Central memory CD4-positive, alpha-beta T cell (primary cell): ENCODE measurements at places on chromosomes 3 and 15.

DNA sequence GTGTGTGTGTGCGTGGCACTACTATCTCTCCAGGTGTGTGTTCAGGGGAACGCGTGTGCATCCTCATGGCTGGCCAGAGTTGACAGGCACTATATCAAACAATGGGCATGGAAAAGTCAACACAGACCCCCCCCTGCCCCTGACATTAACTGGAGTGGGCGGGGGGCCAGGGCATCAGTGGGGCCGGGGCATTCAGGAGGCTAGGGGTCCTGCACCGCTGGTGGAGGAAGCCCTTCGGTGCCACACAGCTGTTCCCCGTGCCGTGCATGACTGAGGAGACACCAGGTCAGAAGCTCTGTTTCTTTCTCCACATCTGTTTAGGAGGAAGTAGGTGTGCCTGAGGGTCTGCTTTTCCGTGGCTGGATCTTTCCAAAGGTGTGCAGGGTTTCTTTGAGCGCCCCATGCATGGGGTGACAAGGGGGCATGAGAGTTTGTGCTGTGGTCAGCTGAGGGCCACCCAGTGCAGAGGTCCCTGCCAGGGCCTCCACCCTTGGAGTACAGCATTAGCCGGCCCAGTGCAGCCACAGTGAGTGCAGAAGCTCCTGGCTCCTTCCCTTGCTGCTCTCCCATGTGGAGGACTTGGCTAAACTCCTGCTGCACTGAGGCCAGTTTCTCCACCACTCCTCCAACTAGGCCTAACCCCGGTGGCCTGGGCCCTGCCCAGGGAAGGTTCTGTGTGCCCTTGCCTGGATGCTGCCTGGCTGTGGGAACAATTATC lies 7.5 kb downstream of the C3orf22 start:
- DNase-seq: no peak

DNA sequence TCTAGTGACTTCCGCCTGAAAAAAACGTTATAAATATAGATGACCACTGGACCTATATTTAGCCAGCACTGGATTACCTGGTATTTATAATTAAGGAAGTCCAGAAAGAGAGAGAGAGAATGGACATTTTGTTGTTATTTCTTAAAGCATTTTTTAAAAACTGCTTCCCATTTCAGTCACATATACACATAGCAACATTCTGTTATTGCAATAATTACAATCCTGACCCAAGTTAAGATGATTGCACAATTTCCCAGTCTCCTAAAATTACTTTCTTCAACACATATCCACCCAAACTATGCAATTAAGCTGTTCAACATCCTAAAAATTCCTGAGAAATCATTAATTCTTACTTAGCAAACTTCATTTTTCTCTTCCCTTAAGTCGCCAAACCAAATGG lies 37.7 kb downstream of the PCSK6 start:
- no peak for DNase-seq

GRCh38 chr15:66873856-66874255 lies 171.8 kb downstream of the SMAD6 start:
- DNase-seq: no peak

DNA sequence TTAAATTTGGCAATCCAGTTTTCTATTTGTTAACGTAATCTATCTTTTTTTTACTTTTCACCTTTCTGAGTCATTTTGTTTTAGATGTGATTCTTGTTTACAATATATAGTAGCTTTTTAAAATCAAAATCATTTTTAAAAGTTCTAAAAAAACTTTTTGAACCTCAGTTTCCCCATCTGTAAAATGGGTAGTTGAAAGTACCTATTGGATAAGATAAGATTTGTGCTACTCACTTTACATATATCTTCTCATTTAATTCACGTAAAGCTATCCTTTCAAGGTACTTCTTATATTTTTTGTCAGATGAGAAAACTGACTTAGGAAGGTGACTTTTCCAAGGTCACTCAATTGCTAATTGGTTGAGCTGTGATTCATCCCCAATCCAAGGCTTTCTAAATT lies 153.2 kb downstream of the EEFSEC start:
- no peak for DNase-seq

- DNase-seq: no peak
Observed at GRCh38 chr15:38593524-38593923, 28.9 kb upstream of the RASGRP1 start.

DNA sequence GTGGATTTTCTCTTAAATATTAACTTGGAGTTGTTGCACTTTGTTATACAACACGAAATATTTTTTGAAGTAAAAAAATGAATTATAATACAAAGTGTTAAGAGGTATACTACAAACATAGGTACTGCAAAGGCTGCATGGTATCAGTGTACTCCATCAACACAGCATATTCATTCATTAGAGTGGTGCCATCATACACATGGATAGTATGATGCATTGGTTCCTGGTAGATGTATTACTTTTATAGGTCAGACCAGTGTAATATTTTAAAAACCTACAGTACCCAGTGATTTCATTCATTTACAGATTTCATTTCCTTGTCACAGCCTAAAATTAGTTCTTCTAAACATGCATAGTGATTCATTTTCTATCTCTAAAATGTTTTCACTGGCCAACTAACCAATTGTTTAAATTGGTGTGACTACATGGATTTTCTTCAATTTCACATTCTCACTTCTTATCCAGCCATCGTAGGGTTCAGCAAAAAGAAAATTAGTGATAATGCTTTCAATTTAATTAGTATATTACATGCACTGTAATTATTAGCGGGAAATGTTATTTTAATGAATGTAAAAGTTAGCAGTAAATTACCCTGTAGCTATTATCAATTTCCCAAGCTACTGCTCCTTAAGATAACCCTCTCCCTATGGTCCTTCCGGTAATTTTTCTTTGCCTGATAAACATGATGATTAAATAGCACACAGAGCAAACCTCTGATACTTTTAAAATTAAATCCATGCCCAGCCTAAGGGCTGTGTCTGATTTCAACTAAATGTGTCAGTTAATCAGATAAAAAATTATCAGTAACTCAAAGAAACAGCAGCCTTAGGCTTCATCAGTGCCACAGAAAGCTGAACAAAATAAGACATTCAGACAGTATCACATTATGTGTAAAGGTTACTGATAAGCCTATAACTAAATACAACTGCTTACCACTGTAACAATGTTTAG lies 68.4 kb downstream of the DPH6 start:
- DNase-seq: no peak

DNA sequence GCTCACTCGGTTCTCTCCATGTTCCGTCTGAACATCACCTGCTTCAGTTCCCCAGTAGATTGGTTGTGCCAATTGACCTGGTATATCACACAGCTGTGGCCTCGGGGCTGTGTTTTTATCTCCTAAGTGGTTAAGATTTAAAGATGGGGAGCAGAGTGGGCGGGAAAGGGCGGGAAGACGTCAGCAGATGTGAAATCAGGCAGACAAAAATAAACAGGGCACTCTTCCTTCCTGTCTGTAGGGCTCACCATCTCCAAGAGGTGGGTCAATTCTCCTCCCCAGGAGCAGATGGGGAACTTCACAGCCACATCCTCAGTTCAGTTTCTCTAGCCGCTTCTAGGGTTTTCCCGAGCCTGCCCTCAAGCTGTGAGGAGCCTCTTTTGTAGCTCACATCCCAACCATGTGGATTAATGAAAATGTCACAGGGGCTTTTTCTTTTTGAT lies 26.8 kb upstream of the LIMD1 start:
- peak; percentile 27 for DNase-seq

GRCh38 chr3:52269776-52270175 lies 8.7 kb downstream of the WDR82 start:
- DNase-seq: no peak

DNA sequence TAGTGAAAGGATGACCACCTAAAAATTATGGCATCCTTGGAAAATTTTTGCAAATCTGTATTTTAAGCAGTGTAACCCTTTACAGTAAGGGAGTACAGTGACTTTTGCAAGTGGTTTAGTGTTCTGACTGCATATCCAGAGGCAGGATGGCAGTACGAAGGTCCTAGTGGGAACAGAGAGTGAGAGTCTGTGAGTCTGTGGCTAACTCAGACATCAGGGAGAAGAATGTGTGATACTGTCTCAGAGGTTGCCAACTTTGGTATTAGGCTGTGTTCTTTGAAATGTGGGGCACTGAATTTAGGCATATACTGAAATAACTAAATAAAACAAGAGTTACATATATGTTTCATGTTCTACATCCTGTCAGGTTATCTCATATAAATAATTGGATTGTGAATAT lies 25.7 kb downstream of the PRKCI start:
- DNase-seq: no peak

- DNase-seq: no peak
Observed at GRCh38 chr3:146625186-146625775, 20.1 kb upstream of the PLSCR5 start.

DNA sequence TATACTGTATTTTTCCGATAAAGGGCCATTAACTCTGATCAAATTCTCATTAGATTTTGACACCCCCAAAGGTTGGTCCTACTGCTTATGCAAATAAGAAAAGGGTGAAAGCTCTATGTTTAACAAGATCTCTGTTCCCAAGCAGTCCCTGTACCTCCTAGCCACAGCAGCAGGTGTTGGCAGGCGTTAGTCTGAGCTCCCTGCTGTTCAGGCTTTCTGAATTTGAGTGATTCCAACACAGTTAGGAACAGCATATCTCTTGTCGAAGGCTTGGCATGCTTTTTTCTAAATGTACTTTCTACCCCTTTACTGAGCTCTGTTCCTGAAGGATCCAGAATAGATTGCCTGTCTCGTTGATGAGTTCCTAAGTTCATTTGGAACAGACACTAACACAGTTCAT lies 42.3 kb downstream of the MITF start:
- no peak for DNase-seq

DNA sequence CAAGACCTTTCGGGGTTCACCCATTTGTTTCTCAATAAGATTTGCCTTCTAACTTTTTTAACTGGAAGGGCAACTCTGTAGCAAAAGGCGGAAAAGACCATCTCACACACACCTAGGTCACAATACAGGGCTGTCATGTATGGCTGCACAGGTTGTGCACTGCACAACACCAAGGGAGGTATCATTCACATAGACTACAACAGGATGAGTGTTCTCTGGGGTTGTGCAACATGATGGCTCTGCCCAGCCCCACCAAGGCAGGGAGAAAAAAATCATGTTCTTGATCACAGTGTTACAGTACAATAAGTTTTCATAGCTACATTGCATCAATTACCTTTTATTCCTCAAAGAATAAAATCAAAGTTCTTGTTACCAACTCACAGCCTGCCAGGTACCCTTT lies 52.8 kb downstream of the ANXA2 start:
- no peak for DNase-seq

DNA sequence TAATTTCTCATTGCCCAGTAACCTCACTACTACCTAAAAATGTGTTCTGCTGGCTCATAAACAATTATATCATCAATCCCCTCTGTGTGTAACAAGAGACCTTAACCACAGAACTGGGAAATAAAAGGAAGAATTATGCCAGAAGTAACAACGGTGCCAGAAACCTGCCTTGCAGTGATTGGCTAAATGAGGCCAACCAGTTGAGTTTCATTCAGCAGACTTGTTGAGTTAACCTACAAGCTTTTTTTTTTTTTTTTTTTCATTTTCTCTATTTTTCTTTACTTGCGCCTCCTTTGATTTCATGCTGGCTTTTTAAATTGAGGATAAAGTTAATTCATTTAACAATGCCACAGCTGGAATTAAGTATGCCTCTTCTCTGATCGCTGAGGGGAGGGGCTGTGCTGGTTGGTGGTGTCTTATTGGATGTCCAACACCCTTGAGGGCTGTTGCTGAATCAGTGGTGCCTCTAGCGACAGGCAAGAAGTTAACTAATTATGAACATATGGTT lies 30.0 kb upstream of the GMNC start:
- no peak for DNase-seq

GRCh38 chr3:174863488-174863887 lies 4.4 kb downstream of the NAALADL2 start:
- no peak for DNase-seq

GRCh38 chr3:183896610-183897009 lies 11.9 kb upstream of the PARL start:
- DNase-seq: no peak

DNA sequence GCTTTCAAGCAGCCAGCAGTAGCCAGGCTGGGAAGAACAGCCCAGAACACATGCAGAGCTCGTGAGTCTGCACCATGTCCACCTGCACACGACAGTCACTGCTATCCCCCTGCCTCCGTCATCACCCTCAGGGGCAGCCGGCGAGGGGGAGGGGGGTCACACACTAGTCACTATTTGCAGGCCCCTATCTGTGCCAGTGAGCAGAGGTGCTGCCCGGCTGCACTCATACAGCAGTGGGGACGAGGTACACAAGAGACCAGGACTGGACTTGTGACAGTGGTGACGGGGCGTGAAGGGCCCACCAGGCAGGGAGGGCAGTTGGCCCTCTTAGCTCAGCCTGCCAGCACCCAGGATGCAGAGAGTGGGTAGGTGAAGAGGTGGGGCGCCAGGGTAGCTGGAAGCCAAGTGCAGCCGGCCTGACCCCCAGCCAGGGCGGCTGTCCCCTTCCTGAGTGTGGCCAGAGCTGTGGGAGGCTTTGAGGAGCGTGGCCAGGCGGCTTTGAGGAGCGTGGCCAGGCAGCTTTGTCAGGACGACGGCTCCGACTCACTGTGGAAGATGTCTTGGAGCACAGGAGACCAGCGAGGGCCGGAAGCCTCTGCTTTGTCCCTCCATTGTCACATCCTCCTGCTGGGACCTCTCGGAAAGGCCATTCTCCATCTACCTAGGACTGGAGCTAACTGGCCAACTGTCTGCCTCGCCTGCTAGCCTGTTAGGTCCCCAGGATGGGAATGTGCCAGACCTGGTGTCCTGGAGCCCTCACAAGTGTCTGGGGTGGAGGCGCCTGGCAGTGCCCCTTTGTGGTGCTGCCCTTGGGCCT lies 52.1 kb upstream of the FGD5 start:
- DNase-seq: no peak

DNA sequence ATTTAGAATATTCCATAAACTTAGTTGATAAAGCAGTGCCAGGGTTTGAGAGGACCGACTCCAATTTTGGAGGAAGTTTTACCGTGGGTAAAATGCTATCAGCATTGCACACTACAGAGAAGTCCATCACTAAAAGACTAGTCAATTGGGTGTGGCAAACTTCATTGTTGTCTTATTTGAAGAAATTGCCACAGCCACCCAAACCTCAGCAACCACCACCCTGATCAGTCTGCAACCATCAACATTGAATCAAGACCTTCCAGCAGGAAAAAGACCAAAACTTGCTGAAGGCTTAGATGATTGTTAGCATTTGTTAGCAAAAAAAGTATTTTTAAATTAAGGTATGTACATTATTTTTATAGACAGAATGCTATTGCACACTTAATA lies 60.5 kb downstream of the KLF13 start:
- peak; percentile 30 for DNase-seq

DNA sequence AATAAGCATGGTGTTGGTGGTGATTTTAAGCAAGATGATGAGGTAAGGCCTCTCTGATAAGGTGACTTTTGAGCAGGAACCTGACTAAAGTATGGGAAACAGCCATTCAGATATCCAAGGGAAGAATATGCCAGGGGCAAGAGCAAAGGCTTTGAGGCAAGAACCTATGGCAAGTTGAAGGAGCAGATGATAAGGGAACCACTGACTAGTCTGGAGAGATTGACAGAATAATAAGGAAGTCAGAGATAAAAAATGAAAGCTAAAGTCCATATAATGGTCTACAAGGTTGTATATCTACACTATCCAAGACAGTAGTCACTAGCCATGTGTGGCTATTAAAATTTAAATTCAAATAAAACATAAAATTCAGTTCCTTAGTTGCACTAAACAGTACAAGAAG lies 2.5 kb upstream of the C3orf38 start:
- DNase-seq: no peak
